GM12864 (cell line): ENCODE measurements at places on chromosomes 2 and 18.
A peak's percentile ranks its signal among the peaks of the same experiment; 100 is the strongest.

DNA sequence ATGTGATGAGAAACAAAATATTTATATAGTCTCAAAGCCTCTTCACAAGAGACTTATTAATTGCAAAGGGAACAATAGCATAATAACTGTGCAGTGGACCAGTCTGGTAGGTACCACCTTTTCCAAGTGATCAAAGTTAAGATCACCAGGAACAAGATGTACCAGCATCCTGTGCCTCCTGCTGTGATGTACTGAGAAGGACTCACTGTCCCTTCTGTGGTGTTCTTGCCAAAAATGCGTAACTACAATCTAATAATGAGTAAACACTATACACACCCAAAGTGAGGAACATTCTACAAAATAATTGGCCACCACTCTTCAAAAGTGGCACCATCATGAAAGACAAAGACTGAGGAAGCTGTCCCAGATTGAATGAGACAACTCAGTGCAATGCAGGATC lies 14.5 kb downstream of the GNLY start:
- no peak for DNase-seq

- DNase-seq = no peak
These were observed 811.8 kb upstream of the ACVR2A start for GRCh38 chr2:147033044-147033443.

DNA sequence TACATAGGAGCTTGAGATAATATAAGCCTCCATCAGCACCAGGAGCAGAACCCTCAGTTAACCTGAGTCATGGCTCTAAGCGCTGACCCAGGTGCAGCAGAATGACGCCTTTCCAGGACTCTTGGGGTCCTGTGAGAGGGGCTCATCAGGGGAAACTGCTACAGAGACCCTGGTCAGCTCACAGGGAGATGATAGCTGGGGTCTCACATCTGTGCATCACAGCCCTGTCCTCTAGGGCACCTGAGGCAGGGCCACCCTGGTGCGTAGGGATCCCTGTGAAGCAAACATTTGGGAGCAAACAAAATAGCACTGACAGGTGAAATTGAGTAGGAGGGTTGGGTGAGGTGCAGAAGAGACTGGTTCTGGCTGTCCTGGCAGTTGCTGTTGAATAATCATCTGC lies 219.2 kb downstream of the SH3RF3 start:
- no peak for DNase-seq

DNA sequence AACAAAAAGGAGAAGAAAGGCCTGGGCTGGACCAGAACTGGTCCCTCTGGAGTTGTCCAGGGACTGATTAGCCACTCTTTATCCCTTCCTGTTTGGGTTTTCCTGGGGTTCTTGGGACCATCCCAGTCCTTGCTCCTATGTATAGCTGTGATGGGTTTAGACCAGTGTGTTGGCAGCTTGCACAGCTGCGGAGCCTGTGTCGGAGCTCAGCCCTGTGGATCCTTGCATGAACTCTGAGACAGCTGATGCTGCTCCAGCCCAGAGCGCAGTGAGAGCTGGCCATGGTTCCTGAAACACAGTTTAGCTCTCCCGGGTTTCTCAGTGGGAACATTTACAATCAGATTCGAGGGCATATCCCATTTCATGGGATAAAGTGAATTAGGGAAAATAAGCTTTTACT lies 16.9 kb downstream of the IMPA2 start:
- no peak for DNase-seq

DNA sequence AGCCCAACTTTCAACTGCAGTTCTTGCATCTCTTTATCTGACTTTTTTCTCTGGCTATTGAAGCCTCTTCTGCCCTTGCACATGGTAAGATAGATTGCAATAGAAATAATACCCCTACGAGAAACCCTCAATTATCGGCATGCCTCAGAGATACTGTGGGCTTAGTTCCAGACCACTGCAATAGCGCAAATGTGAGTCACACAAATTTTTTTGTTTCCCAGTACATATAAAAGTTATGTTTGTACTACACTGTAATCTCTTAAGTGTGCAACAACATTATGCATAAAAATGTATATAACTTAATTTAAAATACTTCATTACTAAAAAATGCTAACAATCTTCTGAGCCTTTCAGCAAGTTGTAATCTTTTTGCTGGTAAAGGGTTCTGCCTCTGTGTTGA lies 124.7 kb downstream of the PDE1A start:
- DNase-seq = no peak

DNA sequence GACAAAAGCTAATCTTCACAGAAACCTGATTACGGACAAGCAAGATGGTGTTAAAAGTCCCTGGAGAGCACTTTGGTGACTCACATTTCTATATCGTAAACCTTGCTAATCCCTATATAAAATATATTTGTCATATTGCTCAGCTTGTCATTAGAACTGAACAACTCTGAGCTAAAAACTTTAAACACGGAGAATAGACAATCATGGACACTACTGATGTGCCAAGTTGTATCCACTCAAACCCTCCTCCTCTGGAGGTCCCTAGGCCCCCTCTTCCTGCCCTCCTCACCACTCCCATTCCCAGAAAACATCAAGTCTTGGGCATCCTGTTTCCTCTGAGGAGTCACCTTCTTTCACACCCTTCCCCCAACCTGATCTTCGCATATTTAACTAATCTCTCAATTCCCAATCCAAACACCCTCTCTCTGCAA lies 138.7 kb upstream of the PID1 start:
- DNase-seq = no peak

DNA sequence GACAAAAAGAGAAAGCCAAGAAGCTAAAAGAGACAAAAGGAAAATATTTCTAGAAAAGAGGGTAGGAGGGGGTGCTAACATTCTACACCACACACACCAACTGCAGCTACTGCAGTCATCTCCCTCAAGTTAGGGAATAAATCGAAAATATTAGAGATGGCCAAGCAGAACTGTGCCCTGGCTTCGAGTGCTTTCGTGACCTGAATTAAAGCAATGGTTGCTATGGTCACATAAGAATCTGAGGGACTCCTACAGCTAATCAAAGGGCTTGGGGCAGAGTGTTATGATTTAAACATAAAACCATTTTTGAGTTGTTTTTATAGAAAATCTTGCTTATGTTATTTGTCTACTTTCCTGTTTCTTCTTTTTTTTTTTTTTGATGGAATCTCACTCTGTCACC lies 159.6 kb upstream of the HNRNPA3 start:
- no peak for DNase-seq

GRCh38 chr2:167783261-167784083 lies 463.9 kb downstream of the STK39 start:
- no peak for DNase-seq

GRCh38 chr18:75915941-75916623 lies 488.6 kb upstream of the SMIM21 start:
- no peak for DNase-seq

DNA sequence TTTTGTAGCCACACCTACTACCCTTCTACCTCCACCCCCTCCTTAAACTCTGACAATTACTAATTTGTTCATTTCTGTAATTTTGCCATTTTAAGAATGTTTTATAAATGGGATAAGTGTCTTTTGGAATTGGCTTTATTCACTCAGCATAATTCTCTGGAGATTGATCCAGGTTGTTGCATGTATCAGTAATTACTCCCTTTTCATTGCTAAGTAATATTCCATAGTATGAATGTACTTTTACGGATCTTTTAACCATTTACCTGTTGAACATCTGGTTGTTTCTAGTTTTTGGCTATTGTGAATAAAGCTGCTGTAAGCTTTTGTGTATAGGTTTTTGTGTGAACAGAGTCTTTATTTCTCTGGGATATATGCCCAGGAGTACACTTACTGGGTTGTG lies 4.1 kb downstream of the GALNT1 start:
- DNase-seq = no peak

DNA sequence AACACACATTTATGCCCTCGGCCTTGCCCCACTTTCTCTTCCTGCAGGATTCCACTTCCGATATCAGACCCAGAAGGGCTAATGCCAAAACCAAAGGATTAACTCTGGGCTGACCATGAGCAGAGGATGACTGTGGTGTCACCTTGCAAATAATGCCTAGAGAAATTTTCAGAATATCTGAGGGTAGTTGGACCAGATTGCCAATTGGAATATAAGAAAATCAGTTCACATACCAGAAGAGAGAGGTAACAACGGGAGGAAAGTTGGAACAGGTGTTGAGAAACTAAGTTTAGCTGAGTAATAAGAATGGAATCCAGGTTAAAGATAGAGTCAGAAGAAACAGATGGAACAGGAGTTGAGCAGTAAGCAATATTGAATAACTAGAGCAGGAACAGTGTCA lies 232.7 kb upstream of the UBE2E3 start:
- no peak for DNase-seq

DNA sequence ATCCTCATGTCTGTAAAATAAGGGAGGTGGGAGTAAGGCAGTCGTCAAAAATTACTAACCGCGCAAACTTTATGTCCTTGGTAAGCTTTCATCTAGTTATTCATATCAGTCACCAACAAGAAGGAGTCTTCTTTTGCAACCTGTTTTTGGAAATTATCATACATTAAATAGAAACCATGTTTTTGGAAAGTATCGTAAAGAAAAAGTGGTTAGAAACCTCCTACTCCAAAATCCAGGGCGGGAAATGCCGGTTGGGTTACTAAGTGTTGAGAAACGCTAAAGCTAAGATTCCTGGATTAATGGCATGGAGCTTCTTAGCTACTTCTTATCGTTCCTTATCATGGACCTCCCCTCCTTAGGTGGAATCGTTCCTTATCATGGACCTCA lies 778 bp downstream of the BBS5 start:
- DNase-seq = no peak

DNA sequence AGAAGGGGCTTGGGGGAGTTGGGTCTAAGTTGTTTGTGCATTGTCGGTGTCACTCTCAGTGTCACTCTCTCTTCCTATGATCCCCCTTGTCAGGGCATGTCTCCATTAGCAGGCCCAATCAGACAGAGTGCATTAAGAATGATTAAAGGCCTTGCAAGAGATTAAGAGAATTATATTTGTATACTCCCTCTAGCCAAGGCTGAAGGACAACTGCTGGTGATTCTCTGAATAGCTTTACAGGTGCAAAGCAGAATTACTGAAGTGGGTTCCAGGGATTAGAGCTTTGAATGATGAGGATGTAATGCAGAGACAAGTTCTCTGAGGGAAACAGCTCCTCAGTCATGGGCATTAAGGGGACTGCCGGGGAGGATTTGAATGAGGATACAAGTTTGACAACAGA lies 104.8 kb upstream of the LGALSL start:
- DNase-seq = no peak

GRCh38 chr2:109415581-109416013 lies 198.2 kb downstream of the SEPTIN10 start:
- no peak for DNase-seq

GRCh38 chr2:59885541-59885940 lies 667.9 kb downstream of the BCL11A start:
- DNase-seq = no peak

GRCh38 chr18:78953566-78953965 lies 26.1 kb upstream of the SALL3 start:
- DNase-seq = no peak

GRCh38 chr18:31648966-31649429 lies 35.4 kb downstream of the B4GALT6 start:
- peak; percentile 71 for DNase-seq
